Stimulated activated CD8-positive, alpha-beta memory T cell treated with anti-CD3 and anti-CD28 coated beads, Interleukin-4, amount 100 ng/mL, for 4 hours (primary cell): ENCODE measurements at places on chromosomes 2 and 18.

- no peak for DNase-seq
Measured at GRCh38 chr2:69344305-69344704, 42.7 kb downstream of the GFPT1 start.

- DNase-seq = no peak
Measured at GRCh38 chr2:58984731-58985130, 743.6 kb upstream of the FANCL start.

- DNase-seq = no peak
Measured at GRCh38 chr2:10619643-10620042, 70.1 kb downstream of the NOL10 start.

DNA sequence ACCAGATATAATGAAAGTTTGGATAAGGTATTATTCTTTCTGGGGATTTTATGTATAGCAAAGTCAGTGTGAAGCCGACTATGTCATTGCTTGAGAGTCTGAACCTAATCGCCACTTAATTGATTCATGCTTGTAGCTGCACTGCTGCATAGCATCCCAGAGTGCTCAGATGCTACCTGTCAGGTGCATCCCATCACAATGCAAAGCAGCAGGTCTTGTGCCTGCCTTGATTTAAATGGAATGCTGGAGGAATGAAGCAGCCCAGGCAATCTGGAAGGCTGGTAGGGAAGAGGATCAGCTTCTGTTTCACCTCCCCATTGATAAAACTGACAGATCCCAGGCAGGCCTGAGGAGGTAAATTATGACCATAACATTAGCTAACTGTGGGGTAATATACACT lies 40.4 kb upstream of the ATIC start:
- no peak for DNase-seq

- DNase-seq = no peak
Measured at GRCh38 chr2:142044197-142044596, 86.6 kb downstream of the LRP1B start.

- DNase-seq = no peak
Measured at GRCh38 chr18:5771343-5771742, 124.0 kb downstream of the TMEM200C start.

DNA sequence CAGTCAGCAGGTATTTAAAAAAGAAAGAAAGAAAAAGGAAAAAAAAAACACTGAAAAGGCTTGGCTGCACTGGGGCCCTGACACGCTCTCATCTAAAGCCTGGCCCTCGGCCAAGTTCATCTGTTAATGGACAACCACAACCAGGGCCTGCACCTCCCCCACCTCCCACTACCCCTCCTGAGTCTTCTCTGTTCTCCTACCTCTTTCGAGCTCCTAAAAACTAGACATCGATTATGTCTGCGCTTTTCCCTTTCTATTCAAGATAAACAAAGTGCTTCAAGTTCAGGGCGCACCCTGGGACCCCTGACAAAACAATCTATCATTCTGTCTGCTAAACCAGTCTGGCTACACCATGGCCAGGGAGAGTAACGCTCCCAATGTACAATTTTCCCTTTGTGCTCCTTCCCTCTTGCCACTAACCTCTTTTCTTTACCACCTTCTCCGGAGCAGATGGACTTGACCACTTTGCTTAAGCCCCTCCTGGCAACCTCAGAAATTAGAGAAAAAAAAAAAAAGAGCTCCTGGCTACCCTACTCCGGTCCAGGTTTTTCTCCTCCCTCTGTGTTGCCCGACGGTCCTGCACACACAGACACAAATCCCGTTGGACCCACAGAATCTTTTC lies 22.7 kb downstream of the BCL11A start:
- DNase-seq = no peak

GRCh38 chr2:55482186-55482884 lies 37.2 kb upstream of the CFAP36 start:
- DNase-seq = no peak

DNA sequence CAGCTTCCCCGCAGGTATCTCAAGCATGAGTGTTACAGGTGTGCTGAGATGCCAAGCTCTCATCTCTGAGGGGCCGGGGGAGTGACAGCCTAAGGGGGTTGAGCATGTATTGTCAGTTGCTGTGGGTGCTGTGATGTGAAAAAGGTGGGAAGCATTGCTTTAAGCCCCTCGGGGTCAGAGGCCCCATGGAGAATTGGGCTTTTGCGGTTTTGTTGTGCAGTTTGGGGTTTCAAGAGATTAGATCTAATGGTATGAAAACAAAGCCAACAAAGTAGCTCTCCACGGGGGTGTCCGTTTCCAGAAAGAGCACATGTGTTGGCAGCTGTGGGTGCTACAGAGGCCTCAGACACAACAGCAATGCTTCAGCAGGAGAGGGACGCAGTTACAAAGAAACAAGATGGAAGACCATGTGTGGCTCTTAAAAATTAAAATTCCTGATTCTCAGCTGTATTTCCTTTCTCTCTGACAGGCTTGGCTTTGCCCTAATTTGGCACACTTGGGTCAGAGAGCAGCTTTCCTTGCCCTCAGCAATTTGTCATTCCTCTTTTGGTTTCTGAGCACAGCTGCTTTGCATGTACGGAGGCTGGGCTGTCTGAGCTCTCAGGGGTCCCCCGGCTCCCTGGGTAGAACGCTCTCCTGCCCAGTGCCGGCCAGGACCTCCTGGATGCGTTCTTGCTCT lies 69.9 kb downstream of the TMEM247 start:
- no peak for DNase-seq

DNA sequence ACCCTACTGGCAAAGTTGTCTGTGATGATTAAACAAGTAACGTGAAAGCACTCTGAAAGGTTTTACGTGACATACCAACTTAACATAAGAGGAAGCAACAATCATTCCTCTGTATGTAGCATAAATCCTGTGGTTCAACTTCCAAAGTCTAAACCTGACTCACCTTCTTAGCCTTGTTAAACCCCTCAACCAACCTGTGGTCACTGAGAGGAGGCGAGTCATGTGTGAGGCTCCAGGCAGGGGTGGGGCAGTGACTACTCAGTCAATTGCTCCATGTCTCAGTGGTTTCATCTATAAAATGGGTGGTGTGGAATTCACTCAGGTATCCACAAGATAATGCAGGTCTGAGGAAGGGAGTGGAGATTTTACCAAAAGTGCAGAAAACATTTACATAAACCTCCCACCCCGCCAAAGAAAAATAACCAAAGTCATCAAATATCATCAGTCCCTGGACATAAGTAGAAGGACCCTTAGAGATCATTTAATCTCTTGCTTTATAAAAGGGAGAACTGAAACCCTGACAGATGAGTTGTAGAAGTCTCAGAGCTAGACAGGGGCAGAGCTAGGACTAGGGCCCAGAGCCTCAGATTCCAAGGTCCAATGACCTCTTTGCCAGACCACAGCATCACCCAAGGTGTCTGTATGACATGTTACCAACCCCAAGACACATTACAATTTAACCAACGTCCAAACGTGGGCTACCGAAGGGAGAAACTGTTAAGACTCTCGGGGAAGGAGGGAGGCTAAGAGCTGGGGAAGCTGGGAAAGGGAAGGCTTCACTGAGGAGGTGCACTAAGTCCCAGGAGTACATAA lies 3.7 kb upstream of the PCBP1 start:
- no peak for DNase-seq

GRCh38 chr2:20450201-20450999 lies 3.5 kb downstream of the RHOB start:
- no peak for DNase-seq

DNA sequence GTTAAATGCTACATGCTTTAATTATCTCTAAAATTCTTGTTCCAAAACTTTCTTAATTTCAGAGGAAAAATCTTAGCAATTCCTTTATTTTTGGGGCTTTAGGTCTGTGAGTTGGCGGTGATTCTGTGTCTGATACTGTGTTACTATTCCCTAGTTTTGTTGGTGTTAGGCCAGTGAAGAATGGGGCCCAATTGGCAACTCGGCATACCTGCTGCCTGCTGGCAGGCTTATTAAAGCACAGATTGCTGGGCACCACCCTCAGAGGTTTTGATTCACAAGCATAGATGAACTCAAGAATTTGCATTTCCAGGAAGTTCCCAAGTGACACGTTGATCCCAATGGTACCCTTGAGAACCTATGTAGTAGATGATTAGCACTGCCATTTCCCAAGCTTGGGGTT lies 101.6 kb downstream of the OSBPL6 start:
- DNase-seq = no peak
